Activated CD4-positive, alpha-beta T cell treated with anti-CD3 and anti-CD28 coated beads, Interleukin-2, amount 50 U/mL, for 1 hour (primary cell): ENCODE measurements at places on chromosomes 6 and 20.

DNA sequence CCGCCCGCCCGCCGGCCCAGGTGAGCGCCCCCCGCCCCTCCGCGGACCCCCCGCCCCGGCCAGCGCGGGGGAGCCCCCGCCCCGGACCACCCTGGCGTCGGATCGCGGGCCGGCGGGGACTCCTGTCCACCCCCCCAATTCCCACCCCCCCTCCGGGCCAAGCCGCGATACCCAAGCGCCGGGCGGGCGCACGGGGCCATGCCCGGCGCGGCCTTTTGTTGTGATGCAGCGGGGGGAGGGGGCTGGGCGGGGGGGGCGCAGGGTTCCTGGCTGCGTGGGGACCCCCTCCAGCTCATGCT, 245 bp downstream of the SRC start:
- DNase-seq = no peak

DNA sequence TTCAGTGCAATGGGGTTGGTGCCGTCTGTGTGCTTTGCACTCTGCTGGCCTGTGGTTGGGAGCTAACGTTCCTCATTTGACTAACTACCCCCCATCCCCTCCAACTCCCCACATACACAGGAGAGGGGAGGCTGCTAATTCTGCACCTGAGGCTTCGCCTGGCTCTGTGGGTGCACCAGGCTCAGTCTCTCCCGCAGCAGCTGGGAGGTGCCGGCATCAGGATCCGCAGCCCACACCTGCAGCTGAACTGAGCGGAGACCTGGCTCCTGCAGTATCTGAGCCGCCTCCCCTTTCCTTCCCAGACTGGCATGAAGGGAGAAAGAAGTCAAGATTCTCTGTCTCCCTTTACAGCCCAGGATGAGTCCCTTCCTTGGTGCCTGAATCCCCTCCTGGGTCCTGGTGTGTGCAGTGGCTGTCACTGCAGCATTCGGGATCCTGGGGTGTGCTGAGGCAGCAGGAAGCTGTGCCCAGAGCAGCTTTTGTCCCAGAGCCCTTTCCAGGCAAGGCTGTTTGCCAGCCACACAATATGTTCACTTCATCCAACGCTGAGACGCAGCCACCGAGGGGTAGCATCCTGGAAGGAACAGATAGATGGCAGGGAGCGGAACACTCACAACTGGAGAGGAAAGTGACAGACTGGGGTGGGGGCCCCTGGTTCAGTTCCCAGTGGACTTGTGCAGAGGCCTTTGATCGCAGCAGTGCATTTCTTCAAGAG, 70.2 kb downstream of the CDH4 start:
- no peak for DNase-seq

GRCh38 chr6:3759646-3760232, 8.2 kb upstream of the PXDC1 start:
- DNase-seq = no peak

DNA sequence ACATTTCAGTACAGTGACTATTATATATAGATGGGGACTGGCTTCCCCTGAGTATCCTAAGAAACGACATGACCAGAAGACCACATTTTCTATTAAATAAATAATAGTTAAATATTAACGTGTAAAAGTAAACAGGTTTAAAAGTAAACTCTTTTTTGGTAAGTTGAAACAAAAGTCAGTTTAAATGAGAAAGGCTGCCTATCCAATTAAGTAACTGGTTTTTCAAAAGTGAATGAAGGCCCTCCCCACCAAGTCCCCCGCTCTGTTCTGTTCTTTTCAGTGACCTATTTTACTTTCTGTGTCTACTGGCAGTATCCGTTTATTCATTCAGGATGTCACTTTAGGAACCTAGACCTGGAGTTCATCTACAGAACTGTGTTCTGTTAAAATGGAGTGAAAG, 32.0 kb downstream of the QKI start:
- DNase-seq = no peak

- DNase-seq = no peak
Observed at GRCh38 chr6:24537771-24538385, 43.1 kb downstream of the ALDH5A1 start.

GRCh38 chr6:14997507-14997906, 248.4 kb upstream of the JARID2 start:
- no peak for DNase-seq

DNA sequence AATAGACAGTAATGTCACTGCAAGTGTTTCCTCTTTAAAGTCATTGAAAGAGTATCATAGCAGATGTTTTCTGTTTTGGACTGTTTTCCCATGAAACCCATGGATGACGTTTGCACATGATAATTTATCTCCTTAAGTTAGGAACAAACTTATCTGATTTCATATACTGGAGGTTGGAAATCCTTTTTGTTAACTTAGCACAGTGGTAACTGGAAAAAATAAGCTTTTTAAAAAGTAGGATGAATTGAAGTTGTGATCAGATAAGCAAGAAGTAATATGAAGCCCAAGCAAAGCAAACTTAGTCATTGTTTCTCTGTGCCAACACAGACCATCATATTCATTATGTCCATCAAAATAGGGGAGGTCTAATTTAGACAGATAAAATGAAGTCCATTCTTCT, 61.6 kb downstream of the PLCB4 start:
- no peak for DNase-seq

DNA sequence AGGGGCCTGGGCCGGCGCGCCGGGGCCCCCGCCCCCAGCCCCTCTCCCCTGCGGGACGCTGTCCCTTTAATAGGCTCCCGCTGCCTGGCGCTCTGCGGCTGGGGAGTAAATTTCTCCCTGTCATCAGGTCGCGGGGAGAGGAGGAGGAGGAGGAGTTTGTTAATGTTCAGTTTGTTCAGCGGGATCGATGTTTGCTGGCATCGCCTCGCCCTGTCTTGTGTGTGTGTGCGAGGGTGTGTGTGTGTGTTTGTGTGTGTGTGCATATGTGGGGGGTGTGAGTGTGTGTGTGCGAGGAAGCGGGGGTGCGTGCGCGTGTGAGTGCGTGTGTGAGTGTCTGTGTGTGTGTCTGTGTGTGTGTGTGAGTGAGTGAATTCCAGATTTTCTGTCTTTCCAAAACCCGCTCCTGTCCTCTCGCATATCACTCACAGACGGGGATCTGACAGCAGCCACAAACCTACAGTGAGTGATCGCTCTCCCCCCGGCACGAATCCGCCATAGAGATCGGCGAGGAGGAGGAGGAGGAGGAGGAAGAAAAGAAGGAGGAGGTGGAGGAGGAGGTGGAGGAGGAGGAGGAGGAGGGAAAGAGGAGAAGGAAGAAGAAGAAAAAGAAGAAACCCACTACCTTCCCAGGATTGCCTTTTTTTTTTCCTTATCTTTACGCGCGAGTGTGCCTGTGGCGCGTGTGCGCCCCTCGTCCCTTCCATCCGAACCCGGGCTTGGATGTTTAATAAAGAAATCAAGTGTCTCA, at the start of gene TSHZ2:
Gene TSHZ2, plus strand, starts transcription at position 169 of the 748 bp plus-strand sequence. CDS start 936 bp downstream, outside the sequence.
- DNase-seq = peak; percentile 59

DNA sequence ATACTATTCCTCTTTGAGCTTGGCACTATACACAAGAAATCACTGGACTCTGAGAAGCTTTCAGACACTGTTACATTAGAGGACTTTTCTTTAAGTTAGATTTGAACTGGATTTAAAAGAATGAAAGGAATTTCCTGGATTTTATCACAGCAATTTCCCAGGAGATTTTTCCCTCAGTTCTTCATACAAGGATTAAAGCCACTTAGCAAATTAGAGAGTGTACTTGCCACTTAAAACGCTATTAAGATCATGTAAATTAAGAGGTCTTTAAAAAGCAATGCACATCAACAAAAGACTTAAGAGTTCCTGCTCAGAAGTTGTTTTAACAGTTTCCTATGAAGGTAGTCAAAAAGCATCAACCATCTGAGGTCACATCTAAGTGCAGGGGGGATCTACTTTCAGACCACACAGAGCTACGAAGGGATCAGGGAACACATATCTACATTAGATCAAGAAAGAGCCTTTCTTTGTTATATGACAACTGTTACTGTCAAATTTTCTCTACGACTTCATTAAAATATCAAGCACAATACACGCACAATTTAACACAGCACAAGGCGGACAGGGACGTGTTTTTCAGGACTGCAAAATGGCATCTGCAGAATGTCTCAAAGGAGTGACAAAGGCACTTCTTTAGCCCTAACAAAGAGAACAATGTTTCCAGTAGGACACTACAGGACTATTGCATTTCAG, 65.8 kb downstream of the EPB41L2 start:
- no peak for DNase-seq

GRCh38 chr20:217266-217665, 9.8 kb upstream of the DEFB129 start:
- no peak for DNase-seq

GRCh38 chr6:247351-247750, 44.9 kb upstream of the DUSP22 start:
- DNase-seq = no peak

- DNase-seq = no peak
Observed at GRCh38 chr6:72938104-72938503, 287.2 kb downstream of the KHDC1L start.

GRCh38 chr6:156283091-156283490, 494.1 kb upstream of the ARID1B start:
- no peak for DNase-seq

DNA sequence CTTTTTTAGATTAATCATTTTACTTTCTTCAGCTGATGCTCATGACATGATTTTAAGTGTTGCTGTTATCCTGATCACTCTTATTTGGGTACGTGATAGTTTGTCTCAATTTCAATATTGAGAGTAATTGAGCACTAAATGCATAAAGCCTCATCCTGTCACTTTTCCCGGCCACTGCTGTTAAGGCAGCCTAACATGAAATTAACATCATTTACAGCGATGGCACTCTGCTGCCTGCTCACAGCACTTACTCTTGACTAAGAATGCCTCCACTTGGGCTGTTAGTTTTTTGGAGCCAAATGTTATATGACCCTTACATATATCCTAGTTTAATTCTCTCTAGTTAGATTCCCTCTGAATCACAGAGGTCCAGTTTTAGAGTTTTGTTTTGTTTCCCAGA, 107.3 kb downstream of the SLX4IP start:
- no peak for DNase-seq

- no peak for DNase-seq
Observed at GRCh38 chr6:149910721-149911151, 12.2 kb downstream of the RAET1G start.

- no peak for DNase-seq
Observed at GRCh38 chr6:7468382-7469081, 72.9 kb upstream of the DSP start.

GRCh38 chr6:170027647-170028043, 263.2 kb downstream of the DLL1 start:
- no peak for DNase-seq

- no peak for DNase-seq
Observed at GRCh38 chr6:137171824-137172733, 1.4 kb downstream of the IL22RA2 start.

DNA sequence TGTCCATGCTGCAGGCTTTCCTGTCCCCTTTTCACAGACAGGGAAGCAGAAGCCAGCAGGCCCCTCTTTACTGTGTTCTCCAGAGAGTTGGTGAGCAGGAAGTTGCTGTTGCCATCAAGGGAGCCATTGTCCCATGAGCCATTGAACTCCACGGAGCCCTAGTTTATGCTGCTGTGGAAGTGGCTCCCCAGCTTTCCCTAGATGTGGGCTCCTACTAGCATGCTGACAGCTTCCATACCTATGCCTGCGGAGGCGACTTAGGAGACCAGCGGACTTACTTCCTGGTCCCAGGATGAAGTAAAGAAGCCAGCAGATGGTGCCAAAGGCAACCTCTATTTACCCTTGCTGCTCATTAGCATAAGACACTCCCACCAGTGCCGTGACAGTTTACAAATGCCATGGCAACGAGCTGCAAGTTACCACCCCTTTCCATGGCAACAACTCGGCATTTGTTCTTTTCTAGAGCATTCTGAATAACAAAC, 30.8 kb upstream of the FKBP1A start:
- DNase-seq = no peak

DNA sequence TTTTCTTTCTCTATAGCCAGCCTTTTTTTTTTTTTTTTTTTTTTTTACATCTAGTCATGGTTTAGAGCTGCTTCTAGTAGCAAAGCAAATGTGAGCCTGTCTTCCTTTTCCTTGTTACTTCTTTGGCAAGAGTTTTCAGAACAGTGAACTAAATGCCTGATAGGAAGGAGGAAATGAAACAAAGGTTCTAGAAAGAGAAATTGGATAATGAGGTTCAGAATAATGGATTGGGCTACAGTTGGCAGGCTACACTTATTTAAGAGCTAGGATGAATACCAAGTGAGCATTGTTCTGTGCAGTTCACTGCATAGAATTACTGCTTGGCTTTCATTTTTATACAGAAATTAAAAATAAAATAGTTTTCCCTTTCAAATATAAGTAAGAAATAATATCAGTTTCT, 78.6 kb downstream of the HIVEP1 start:
- no peak for DNase-seq

- no peak for DNase-seq
Observed at GRCh38 chr20:20410678-20411077, 42.8 kb downstream of the INSM1 start.

DNA sequence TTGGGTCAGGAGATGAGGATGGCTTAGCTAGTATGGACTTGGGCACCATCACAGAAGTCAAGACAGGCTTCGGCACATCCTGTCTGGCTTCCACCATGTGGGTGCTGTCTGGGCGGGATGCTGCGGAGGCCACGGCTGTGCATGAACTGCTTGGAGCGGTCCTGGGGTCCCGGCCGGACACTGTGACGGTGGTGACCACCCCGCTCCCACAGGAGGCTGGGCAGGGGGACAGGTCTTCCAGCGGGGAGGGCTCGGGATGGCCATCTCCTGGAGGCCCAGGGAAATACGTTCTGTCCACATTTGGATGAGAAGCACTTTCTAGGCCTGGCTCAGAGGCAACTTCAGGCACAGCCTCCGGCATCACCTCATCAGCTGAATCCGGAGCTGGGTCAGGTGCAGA, 32.1 kb upstream of the TCFL5 start:
- DNase-seq = no peak

GRCh38 chr20:47354714-47355488, 1.6 kb downstream of the ZMYND8 start:
- DNase-seq = no peak

GRCh38 chr20:53934421-53935343, 135.7 kb downstream of the BCAS1 start:
- DNase-seq = no peak

GRCh38 chr20:9723501-9724202, 115.2 kb downstream of the PAK5 start:
- DNase-seq = no peak

DNA sequence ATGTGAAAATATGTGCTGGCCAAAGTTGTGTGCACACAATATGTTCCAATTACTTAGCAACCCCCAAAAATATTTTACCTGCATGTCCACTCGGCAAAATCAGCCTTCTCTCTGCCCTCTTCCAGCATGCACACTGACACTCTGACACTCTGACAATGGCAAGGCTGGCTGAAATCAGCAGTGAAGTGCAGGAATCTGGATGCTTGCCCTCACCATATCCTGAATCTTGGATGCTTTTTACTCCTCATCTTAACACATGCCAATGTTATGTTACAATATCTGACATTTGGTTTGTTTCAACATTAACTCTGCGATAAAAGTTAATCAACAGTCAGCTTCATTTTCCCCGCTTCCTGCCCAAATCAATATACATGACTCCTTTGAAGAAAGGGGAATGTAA, 203.2 kb downstream of the COL9A1 start:
- DNase-seq = no peak

DNA sequence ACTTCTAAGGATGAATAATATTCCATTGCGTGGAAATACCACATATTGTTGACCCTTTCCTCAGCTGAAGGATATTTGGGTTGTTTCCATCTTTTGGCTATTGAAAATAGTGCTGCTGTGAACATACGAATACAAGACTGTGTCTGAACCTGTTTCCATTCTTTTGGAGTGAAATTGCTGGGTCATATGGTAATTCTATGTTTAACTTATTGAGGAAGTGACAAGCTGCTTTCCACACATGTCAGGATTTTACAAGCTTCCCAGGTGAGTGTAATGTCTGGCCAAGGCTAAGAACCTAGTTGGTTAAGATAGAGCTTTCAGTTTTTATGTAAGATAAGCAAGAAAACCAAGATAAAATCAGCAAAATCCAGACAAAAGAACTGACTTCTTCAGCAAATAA, 48.8 kb downstream of the PPP1R3G start:
- DNase-seq = no peak
